ENCODE measurements at places on chromosomes 7 and 10. TPM values are rescaled to one million over a fixed set of nuclear protein-coding genes. Genes with fewer than 3 reads are reported as not detected.

GIMAP8 gene
- 9.4 TPM for total RNA-seq

FKBP6 gene
- total RNA-seq: not detected

OR2A5 gene
- total RNA-seq: not detected

ARMC10 gene
- 51.8 TPM for total RNA-seq

SNCG gene
- total RNA-seq: 0.56 TPM

ANKRD7 gene
- not detected for total RNA-seq

ANKRD30A gene
- total RNA-seq: not detected

CALML5 gene
- total RNA-seq: not detected

RASSF4 gene
- 1.3 TPM for total RNA-seq

FBXO24 gene
- total RNA-seq: 0.41 TPM

PDE1C gene
- total RNA-seq: not detected

HTR5A gene
- not detected for total RNA-seq

RRP12 gene
- total RNA-seq: 104 TPM

CALHM2 gene
- total RNA-seq: 18.6 TPM

STAG3 gene
- 25.0 TPM for total RNA-seq

DDC gene
- total RNA-seq: not detected

GPER1 gene
- not detected for total RNA-seq

LAMTOR4 gene
- total RNA-seq: 133 TPM

ASB4 gene
- not detected for total RNA-seq

NUTM2E gene
- not detected for total RNA-seq

CLRN3 gene
- not detected for total RNA-seq

LRIT1 gene
- total RNA-seq: not detected

SAMD9 gene
- total RNA-seq: 11.8 TPM

FBXL13 gene
- 0.54 TPM for total RNA-seq

TIMM23B gene
- total RNA-seq: 31.6 TPM

PAX4 gene
- total RNA-seq: not detected

ZNF37A gene
- total RNA-seq: 30.3 TPM

OR6V1 gene
- not detected for total RNA-seq

MET gene
- total RNA-seq: 3.2 TPM

GRM3 gene
- not detected for total RNA-seq

ZNF467 gene
- 0.10 TPM for total RNA-seq

GDF10 gene
- total RNA-seq: 0.27 TPM

SEC23IP gene
- 79.7 TPM for total RNA-seq

PPP3CB gene
- total RNA-seq: 43.6 TPM

GRB10 gene
- 2.8 TPM for total RNA-seq

ARMC3 gene
- not detected for total RNA-seq

GHRHR gene
- not detected for total RNA-seq

ZP3 gene
- 4.2 TPM for total RNA-seq

DMBT1 gene
- not detected for total RNA-seq

LFNG gene
- total RNA-seq: 34.8 TPM

LEP gene
- total RNA-seq: not detected

ZNF365 gene
- total RNA-seq: not detected

GIMAP7 gene
- total RNA-seq: 46.9 TPM

KIAA1549 gene
- 0.75 TPM for total RNA-seq

DKK1 gene
- not detected for total RNA-seq

GSAP gene
- 1.6 TPM for total RNA-seq

TWNK gene
- total RNA-seq: 41.1 TPM

FRG2B gene
- 0.20 TPM for total RNA-seq

MGAM2 gene
- total RNA-seq: not detected

DPP6 gene
- not detected for total RNA-seq

KAZALD1 gene
- 0.57 TPM for total RNA-seq

SPDYE5 gene
- not detected for total RNA-seq
